Transverse colon (tissue), 4 donors: ENCODE measurements at places on chromosomes 16 and 17. TPM values are rescaled to one million over a fixed set of nuclear protein-coding genes. Genes with fewer than 3 reads are reported as not detected.
A peak's percentile ranks its signal among the peaks of the same experiment; 100 is the strongest.

GRCh38 chr17:82195675-82196672 lies 16.7 kb downstream of the CCDC57 start:
- DNase-seq = no peak

GRCh38 chr16:1899641-1900451 lies 18.4 kb downstream of the HS3ST6 start:
- peak; percentile 64 for DNase-seq

DNA sequence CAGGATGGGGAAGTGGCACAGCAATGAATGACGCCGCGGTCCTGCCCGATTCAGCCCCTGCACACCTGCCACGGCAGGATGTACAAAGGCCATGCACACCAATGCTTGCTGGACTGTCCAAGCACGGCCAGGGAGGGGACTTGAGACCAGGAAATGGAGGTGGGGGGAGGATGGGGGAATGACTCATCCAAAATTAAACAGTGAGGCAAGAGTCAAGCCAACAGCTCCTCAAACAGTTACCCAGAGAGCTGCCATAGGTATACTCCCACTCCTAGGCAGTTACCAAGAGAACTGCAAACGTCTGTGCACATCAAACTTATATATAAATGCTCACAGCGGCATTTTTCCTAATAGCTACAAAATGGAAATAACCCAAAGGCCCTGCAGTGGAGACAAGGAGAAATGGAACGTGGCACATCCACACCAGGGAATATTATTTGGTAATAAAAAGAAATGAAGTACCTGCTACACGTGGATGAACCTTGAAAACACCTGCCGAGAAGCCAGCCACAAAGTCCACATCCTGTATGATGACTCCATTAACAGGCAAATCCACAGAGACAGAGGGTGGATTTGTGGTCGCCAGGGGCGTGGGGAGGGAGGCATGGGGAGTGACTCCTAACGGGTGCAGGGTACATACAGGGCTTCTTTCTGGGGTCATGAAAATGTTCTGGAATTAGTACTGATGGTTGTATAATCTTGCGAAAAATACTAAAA lies 54.1 kb downstream of the VAC14 start:
- DNase-seq = peak; percentile 82

- no peak for DNase-seq
These were observed 71.5 kb upstream of the RCVRN start for GRCh38 chr17:9976283-9977179.

DNA sequence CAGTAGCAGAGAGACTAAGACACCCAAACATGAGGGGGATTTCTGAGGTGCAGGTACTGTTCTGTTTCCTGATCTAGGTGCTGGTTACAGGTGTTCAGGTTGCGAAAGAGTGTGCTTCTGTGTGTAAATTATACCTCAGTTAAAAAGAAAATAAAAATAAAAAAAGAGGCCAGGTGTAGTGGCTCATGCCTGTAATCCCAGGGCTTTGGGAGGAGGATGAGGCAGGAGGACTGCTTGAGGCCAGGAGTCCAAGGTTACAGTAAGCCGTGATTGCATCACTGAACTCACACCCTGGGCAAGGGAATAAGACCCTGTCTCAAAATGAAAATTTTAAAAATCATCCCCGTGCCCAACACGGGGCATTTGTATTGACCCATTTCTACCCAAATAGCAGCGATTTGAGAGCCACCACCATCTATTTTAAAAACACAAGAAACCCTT lies 3.2 kb upstream of the DCAF7 start:
- DNase-seq = no peak

DNA sequence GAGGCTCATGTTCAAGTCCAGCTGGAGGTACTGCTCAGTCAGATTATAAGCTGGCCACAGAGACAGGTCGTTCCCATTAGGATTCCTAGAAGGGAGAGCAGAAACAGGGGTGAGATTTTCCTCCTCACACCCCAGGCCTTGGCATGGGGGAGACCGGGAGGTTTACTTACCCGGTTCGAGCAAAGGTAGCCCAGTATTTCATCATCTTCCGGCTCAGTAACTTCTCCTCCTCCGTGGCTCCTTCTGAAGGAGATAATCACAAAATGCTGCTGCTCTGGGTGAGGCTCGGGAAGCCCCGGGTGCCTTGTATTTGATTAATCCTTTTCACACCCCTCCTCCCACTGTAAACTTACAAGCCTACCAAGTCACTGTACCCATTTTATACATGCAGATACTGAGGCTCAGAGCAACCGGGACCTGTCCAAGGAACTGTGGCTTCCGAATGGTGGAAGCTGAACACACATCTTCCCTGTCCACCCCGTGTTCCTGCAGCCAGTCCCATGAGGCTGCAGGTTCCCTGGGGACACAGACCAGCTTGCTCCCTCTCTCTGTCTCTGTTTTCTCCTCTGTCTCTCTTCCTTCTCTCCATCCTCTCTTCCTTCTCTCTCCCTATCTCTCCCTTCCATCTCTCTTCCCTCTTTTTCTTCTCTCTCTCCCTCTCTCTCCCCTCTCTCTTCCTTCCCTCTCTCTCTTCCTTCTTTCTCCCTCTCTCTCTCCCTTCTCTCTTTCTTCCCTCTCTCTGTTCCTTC lies 13.9 kb upstream of the CES1 start:
- no peak for DNase-seq

- no peak for DNase-seq
These were observed 189.8 kb downstream of the USP22 start for GRCh38 chr17:20852990-20853370.

- no peak for DNase-seq
These were observed 11.4 kb downstream of the MYLK3 start for GRCh38 chr16:46736695-46737094.

DNA sequence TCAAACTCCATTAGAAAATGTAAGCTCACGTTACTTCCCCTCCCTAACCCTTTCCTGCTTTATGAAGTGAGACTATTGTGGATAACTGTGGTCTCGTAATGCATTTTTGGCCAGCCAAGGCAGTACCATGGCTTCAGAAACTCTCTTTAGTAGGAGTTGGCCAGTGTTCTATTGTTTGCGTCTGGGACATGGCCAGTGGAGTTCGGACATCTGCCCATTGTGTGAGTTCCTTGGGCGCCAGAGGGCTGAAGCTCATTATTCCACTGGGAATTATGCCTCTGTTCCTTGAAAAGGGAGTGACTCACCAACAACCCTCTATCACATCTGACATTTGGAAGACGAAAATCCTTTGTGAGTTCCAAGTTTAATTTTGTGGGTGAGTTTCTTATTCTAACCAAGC lies 319.5 kb upstream of the SOX9 start:
- no peak for DNase-seq

DNA sequence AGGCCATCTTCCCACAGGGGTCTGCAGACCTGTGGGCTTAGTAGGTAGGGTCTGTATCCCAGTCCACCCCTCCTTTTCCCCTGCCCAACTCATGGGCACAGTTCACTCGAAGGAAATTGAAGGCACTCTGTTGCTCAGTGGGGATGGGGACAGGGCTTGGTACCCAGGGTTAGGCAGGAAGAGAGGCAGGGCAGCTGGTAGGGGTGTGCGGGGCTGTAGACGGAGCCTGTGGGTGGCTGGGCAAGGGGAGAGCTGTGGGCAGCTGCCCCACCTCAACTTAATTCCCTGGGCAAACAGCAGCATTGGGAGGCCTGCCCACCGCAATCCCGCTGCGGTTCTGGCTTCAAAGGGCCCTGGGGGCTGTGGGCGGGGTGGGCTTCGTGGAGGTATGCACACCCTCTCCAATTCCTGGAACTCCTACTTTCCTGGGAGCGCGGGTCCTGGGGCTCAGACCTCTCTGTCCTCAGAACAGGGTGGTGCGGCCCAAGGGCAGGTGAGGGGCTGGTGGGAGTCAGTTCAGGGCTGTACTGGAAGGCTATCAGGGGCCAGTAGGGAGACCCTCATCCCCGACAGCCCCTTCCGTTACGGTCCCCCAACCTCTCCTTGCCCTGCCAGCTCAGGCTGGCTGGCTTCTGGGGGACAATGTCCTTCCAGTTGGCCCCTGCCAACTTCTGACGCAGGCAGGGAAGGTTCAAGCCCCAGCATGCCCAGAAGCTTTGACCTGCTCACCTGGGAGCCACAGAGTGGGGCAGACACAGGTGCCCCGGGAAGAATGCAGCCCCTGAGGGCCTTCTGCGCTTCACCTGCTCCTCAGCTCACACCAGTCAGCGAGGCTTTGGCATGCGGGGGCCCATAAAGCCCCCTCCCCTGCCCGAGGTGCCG lies 9.1 kb downstream of the FOXJ1 start:
- no peak for DNase-seq

DNA sequence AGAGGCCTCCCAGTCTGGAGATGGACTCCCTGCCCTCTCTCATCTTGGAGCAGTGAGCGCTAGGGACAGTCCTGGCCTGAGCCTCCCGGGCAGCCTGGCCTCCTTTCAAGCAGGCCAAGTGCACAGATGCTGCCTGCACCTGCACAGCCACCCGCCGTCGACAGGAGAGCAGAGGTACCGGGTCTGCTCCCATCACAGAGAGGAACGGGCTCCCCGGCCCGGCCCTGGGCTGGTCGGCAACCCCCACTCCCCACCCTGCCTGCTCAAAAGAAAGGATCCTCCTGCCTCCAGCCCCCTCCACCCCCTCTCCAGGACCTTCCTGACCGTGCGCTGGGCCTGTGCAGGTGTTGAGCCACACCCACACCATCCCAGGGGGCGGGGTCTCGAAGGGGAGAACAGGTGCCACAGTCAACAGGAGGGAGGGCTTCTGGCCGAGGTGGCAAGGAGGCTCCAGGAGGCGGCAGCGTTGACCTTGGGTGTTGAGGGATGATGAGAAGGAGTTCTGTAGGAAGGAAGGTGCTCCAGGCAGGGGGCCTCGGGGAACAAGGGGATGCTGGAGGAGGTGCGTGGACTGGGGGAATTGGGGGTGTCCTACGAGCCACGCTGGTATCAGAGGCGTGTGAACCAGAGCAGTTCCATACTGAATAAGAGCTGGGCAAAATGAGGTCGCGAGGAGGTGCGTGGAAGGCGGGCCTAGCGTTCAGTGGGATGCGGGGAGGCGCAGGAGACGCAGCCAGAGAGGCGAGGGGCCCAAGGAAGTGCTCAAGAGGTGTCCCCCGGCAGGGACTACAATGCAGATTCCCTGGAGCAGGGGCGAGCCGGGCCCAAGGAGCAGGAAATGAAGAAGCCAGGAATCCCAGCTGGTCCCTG lies 967 bp upstream of the CDH15 start:
- DNase-seq = peak; percentile 73

DNA sequence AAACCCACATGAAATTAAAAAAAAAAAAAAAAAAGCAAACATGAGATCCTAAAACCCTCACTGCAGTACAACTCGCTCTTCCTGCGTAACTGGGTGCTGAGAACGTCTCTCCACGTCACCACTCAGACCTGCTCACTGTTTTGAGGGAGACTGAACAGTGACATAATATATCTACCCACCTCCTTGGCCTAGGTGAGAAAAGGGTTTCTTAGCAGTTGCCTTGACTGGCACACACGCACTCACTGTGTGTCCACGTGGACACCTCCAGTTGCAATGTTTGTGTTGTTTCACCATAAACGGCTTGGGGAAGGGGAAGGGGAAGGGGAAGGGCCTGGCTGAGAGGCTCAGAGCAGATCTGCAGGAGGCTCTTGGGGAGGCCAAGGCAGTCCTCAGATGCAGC lies 32.0 kb downstream of the FANCA start:
- no peak for DNase-seq

DNA sequence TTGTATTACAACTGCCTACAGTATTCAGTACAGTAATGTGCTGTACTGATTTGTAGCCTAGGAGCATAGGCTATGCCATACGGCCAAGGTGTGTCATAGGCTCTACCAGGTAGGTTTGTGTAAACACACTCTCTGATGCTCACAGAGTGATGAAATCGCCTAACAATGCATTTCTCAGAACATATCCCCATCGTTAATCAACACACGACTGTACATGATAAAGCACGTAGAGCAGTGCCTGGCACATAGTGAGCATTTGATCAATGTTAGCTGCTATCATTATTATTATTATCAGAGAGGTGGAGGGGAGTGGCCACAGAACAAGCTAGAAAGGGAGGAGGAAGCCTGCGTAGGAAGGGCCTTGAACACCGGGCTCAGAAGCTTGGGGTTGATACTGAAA lies 81.1 kb upstream of the LHX1 start:
- no peak for DNase-seq

UMOD gene
- not detected for total RNA-seq

VKORC1 gene
- total RNA-seq = 89.0 TPM

TBC1D3C gene
- total RNA-seq = not detected

JUP gene
- total RNA-seq = 474 TPM

SLC13A2 gene
- not detected for total RNA-seq

TP53TG3F gene
- not detected for total RNA-seq

SAMD14 gene
- 0.32 TPM for total RNA-seq

ACSM3 gene
- total RNA-seq = 22.7 TPM

PTX4 gene
- total RNA-seq = not detected

ESRP2 gene
- 87.5 TPM for total RNA-seq
